CD4-positive, alpha-beta memory T cell (primary cell): ENCODE measurements at places on chromosomes 11 and 22.

GRCh38 chr11:61024938-61025820 lies 53.7 kb downstream of the CD6 start:
- peak; percentile 47 for DNase-seq

GRCh38 chr11:102971766-102972165 lies 16.2 kb upstream of the MMP13 start:
- no peak for DNase-seq

- no peak for DNase-seq
Observed at GRCh38 chr22:44521326-44522074, 23.5 kb upstream of the RTL6 start.

- no peak for DNase-seq
Observed at GRCh38 chr11:134882141-134882540, 470.1 kb upstream of the B3GAT1 start.

- DNase-seq: no peak
Observed at GRCh38 chr11:133506023-133506422, 26.3 kb downstream of the OPCML start.
